ENCODE measurements at places on chromosomes 1 and 21.

DNA sequence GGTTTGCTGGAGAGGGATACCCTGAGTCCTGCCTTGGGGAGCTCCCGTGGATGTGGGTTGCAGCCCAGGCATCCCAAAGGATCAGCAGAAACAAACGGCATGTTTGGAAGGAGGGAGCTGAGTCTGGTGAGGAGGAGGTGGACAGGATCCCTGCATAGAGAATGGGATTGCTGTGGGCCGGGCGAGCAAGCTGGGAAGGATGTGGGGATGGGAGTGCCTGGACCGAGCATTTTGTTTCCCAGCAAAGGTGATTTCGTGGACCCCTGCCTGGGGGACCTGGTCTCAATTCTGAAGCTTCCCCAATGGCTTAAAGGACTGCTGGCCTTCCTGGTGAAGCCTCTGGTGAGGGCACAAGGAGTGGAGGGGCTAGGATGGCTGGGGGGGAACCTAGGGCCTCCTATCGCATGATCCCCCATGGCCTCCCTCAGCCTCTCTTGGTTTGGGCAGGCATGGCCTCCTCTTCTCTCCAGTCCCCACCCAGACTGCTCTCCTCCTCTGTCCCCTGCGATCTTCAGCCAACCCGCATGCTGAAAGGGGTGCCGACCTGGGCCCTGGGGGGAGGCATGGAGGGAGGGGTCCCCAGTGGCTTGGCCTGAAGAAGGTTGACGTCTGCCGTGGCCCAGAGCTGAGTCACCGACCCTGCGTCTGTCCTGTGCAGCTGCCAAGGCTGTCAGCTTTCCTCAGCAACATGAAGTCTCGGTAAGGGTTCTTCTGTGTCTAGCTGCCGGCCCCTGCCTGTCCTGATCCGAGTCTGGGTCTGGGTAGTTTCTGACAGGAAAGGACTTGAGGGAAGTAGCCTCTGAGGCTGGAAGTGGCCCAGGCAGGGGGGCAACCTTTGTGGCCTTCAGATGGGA is 16.3 kb downstream of the FAAH start:
- no peak for DNase-seq

GRCh38 chr1:108096089-108096488 is 104.1 kb downstream of the SLC25A24 start:
- no peak for DNase-seq

DNA sequence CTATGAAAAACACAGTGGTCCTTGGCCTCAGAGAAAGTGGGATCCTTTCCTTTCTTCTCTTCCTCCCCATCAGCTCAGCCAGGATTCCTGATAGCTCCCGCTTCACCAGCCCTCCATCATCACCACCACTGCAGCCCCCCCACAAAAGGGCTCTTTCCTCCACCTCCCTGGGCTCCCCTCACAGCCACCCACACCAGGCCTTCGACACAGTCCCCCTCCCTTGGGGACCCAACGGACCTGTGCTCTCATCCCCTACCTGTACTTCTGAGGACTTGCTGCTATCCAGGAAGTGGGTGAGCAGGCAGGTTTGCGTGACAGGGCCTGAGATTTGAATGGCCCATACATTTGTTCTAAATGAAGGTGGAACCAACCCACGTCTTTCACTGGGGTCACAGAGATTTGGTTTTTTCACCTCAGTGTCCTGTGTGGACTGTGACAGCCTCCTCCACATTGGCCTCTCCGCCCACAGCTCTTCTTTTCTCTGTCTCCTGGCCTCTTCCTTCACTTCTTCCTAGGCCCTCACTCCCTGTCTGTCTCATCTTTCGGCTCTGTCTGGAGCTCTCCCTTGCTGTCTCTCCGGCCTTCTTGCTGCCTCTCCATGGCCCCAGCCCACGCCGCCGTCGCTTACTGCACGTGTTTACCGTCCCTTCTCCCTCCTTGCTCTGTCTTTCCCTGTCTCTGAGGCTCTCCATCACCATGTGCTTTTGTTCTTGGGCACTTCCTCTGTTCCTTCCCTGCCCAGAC is 238.6 kb downstream of the FOXD2 start:
- DNase-seq, result no peak

GRCh38 chr1:201542309-201543035 is 3.5 kb downstream of the NAV1 start:
- DNase-seq, result no peak

DNA sequence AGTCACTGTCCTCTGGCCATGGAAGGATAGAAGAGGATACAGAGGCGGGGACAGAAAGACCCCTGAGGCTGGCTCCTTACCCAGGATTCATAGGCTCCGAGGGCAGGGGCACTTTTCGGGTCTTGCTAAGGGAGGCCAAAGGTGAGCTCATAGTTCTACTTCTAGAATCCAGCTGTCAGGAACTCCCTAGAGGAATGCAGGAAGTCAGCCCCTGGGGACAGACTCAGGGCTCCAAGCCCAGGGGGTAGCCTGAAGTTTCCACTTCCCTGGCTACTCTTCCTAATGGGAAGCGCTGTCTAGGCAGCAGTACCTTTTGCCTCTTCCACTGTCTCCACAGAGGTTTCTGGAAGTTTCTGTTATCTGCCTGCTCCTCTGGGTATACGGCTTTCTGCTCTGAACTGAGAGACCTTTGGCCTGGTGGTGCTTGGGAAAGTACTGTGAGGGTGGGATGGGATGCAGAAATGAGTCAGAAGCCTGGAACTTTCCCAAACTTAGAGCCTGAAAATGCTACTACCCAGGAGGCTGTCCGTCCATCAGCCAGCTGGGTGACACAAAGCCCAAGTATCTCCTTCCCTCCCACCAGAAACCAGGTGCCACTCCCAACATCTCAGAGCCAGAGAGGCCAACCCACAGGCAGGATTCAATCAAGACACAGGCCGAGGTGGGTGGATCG is 3.6 kb downstream of the UBXN11 start:
- DNase-seq, result no peak

GRCh38 chr1:164635803-164636731 is 77.1 kb downstream of the PBX1 start:
- no peak for DNase-seq

- DNase-seq, result no peak
Observed at GRCh38 chr1:226126824-226127569, 59.5 kb downstream of the ACBD3 start.
